HEK293T (cell line): ENCODE measurements at places on chromosomes 5 and 9.
A peak's percentile ranks its signal among the peaks of the same experiment; 100 is the strongest.

DNA sequence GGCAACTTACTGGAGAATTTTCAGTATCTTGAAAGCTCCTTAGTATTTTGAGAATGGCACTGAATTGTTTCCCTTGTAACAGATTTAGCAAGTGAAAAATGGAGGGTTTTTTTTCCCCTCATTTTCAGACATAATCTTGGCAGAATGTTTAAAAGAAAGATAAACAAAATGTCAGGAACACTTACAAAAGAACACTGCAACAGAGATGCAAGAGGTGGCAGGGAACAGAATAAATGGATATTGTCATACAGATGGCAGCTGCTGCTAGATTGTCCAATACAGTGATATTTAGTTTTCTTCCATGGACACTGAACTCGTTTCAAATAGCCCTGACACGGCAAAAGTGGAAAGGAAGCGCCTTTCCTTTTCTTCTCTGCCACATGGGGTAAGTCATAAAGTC lies 76.9 kb upstream of the ZNF608 start:
- no peak for DNase-seq

GRCh38 chr5:82808960-82809359 lies 268.2 kb downstream of the TMEM167A start:
- DNase-seq = no peak

- peak; percentile 74 for DNase-seq
These were observed 1.3 kb downstream of the SEMA5A start for GRCh38 chr5:9544502-9545135.

DNA sequence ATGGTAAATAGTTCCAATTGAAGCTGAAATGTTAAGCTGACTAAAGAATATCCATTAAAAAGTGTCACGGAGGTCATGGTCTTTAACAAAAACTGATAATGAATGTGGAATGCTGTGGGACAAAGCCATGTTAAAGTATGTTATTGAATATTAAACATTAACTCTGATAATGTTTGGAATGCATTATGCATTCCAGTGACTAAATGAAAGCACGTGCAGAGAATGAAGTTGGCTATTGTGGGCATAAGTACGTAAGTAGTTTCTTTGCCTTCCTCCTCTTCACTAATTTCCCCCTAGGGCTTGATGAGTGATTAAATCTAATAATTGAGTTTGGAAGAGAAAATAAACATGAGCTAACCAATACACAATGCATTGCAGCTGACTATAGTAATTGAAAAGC lies 640.4 kb upstream of the CDH10 start:
- DNase-seq = no peak

GRCh38 chr5:119353686-119354366 lies 2.0 kb upstream of the TNFAIP8 start:
- DNase-seq = no peak
